HCT116 (cell line): ENCODE measurements at places on chromosomes 5 and 9. TPM values are rescaled to one million over a fixed set of nuclear protein-coding genes. Genes with fewer than 3 reads are reported as not detected.

GRCh38 chr5:102313912-102314311 is 17.8 kb upstream of the SLCO4C1 start:
- no peak for DNase-seq

GRCh38 chr5:123814801-123815470 is 303.0 kb downstream of the CSNK1G3 start:
- DNase-seq, result no peak

- no peak for DNase-seq
These were observed 33.0 kb downstream of the VAV2 start for GRCh38 chr9:133959171-133959570.

GRCh38 chr9:88673886-88674285 is 138.9 kb downstream of the NXNL2 start:
- DNase-seq, result no peak

DNA sequence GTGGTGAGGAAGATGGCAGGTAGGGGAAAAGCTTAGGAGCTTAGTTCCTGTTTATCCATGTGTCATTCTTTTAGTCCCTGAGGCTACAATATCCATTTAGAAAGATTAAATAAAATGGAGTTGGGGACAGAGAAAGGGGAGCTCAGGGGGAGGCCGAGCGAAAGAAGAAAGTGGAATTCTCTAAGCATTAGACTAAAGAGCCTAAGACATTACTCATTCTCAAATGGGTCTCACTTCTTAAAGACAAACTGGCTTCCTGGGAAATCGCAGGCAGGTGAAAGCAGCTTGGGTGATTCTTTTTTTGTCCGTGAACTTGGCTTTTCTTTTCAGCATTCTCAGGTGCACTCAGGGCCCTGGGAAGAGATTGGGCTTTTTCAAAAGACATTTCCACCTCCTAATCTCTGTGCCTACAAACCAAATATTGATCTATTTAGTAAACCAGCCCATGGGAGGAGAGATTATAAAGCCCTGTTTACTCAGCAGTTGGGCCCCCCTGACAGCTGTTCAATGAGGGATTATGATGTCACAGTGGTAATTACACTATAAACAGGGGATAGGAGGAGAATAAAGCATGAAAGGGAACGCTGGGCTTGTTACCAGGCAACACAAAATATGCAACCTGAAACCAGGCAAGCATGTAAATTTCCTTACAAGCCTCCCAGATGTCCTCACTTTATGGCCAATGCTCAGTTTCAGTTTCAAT is 584.0 kb downstream of the ACTL7B start:
- DNase-seq, result no peak

GRCh38 chr9:125902831-125903512 is 155.8 kb downstream of the PBX3 start:
- DNase-seq, result no peak

DNA sequence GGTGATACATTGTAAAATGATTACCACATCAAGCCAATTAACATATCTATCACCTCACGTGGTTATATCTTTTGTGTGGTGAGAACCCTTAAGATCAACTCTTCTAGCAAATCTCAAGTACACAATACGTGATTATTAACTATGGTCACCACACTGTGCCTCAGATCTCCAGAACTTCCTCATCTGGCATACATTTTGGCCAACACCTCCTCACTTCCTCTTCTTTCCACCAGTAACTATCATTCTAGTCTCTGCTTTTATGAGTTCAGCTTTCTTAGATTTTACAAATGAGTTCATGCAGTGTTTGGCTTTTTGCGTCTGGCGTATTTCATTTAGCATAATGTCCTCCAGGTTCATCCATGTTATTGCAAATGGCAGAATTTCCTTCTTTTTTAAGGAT is 35.8 kb downstream of the PRKACG start:
- no peak for DNase-seq

DNA sequence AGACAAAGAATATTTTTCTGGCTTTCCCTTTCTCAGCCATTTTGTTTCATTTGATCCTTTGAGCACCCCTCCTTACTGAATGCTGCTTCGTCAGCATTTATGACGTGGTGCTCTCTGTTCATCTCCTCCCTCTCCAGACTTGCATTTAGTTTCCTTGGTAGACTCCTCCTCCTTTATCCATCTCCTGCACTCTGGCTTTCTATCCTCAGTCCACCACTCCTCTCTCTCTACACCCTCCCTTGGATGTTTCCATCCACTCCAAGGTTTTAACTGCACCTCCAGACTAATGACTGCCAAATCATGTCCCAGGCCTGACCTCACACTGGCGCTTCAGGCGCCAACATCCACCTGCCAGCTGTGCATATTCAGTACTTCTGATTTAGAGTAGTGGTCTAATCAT is 245.4 kb downstream of the RAB3C start:
- no peak for DNase-seq

DNA sequence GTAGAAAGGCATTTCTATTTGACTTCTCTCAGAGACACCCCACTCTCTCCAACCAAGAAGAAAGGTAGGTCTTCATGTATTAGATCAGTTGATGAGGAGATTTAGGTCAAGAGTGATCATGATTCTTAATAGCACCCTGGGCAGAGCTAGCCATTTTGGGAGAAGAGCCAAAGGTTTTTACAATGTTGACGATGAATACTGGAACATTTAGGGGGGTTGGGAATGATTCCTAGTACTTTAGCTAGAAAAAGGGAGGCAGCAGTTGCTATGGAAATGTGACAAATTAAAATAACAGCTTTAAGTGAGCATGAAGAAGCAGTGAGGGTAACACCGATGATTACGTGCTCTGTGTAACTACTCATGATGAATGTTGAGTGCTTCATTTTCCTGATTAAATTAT is 9.5 kb upstream of the RPS23 start:
- no peak for DNase-seq

DNA sequence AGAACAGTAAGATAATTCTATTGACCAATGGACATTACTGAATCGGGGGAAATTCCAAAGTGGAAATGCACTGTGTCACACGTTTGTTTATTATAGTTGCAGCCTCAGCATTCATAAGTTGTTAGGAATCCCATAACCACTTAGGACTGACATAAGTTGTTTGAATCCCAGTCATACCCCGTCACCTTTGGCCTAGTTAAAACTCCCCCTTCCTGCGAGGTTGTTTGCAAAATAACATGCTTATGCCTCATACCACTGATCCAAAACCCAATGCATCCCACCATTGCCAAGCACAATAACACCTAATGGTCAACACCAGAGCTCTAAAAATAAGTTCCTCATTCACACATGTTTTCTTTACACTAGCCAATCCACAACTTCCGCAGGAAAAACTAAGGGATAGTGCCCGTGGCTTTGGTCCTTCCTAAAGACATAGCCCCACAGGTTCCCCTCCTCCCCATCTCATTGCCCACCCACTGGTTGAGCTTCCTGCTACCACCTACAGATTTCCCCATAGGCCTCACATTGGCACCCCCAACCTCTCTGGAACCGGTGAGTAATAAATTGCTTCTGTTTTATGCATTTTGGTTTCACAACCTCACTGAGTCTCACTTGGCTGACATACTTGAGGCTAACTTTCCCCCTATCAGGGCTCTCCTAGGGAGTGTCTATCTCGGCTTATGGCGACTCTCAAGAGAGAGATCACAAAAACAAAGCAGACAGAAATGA is 42.3 kb upstream of the MUSK start:
- no peak for DNase-seq

DNA sequence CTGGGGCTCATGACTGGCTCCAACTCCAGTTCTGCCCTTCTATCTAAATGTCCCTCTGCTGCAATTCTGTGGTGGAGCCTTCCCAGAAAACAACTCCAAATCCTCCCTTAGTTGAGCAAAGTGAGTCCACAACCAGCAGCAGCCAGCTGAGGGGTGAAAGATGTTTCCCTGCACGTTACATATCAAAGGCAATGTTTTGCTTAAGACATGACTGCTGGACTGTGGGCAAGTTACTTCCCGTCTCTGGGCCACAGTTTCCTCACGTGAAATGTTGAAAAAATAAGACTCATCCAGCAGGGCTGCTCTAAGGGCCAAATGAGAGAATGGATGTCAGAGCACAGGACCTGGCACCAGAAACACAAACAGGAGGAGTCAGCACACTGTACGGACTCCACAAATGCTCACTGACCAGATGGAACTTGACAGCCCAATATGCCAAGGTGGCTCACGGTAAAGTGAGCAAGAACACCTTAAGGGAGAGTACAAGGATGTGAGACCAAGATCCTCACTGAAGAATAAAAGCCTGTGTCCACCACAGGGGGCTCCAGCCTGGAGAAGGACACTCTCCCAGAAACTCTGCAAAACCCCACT is 138.4 kb upstream of the ABCA1 start:
- DNase-seq, result no peak

ENTREP1 gene
- total RNA-seq, result 1.1 TPM

IL5 gene
- not detected for total RNA-seq

OR1J2 gene
- not detected for total RNA-seq

SLC25A2 gene
- total RNA-seq, result 0.42 TPM

FOXD4L6 gene
- total RNA-seq, result 0.54 TPM
